ENCODE measurements at places on chromosomes 2 and 18. TPM values are rescaled to one million over a fixed set of nuclear protein-coding genes. Genes with fewer than 3 reads are reported as not detected.

Gene FSHR
- total RNA-seq = not detected

GRCh38 chr2:194545978-194546377 is 1111.0 kb upstream of the SLC39A10 start:
- DNase-seq = no peak

GRCh38 chr2:218754781-218755180 is 27.2 kb upstream of the CYP27A1 start:
- DNase-seq = no peak

GRCh38 chr2:160751021-160751420 is 257.4 kb upstream of the RBMS1 start:
- DNase-seq = no peak

Gene CHRND
- not detected for total RNA-seq

- DNase-seq = no peak
Measured at GRCh38 chr2:189074506-189074905, 100.3 kb downstream of the COL3A1 start.

- DNase-seq = peak; percentile 29
Measured at GRCh38 chr2:224982910-224983711, 59.2 kb downstream of the DOCK10 start.

- DNase-seq = no peak
Measured at GRCh38 chr18:70489986-70490933, 201.4 kb downstream of the SOCS6 start.

Gene VIL1
- total RNA-seq = not detected

- no peak for DNase-seq
Measured at GRCh38 chr2:172225786-172226185, 123.1 kb upstream of the DLX2 start.

All from upper lobe of left lung (tissue), 6 donors.